ENCODE measurements at places on chromosomes 2 and 18. TPM values are rescaled to one million over a fixed set of nuclear protein-coding genes. Genes with fewer than 3 reads are reported as not detected.

Gene ADRA2B
- total RNA-seq = not detected

Gene COX7A2L
- 174 TPM for total RNA-seq

Gene SLC4A5
- total RNA-seq = under 0.01 TPM

GRCh38 chr2:205405194-205405593 lies 277.1 kb upstream of the NRP2 start:
- peak; percentile 13 for DNase-seq

GRCh38 chr18:55587418-55588110 lies 428 bp downstream of the TCF4 start:
- DNase-seq = peak; percentile 47

DNA sequence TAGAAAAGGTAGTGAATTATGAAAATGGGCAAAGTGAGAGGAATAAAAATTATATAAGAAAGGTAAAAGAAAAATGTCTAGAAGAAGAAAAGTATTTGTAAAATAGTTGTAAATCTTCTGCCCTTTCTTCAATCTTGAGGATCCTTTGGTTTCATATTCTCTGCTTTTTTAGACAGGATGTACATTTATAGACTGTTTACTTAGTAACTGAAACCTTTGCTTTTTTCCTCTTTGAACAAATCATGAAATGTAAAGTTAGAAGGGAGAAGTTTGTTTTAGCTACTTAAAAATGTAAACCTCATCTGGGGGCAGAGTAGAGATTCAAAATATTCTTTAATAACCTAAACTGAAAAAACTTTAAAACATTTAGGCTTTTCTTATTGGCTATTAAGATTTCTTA lies 150.4 kb upstream of the ITGA4 start:
- DNase-seq = peak; percentile 37

DNA sequence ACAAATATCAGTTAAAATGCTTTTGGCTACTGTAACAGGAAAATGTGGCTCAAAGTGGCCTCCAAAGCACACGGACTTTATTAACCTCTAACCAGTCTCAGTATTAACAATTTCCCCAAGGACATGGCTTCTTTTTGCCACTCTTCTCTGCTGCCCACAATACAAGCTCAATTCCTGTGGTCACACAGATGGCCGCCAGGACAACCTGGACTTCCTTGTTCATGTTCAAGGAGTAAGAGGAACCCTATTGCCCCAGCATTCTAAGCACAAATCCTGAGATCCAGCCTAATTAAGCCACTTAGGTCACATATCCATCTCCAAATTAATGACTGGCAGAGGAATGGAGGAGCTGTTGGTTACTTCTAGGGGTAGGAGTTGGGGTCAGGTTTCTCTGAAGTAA lies 38.2 kb downstream of the AOX1 start:
- DNase-seq = no peak

DNA sequence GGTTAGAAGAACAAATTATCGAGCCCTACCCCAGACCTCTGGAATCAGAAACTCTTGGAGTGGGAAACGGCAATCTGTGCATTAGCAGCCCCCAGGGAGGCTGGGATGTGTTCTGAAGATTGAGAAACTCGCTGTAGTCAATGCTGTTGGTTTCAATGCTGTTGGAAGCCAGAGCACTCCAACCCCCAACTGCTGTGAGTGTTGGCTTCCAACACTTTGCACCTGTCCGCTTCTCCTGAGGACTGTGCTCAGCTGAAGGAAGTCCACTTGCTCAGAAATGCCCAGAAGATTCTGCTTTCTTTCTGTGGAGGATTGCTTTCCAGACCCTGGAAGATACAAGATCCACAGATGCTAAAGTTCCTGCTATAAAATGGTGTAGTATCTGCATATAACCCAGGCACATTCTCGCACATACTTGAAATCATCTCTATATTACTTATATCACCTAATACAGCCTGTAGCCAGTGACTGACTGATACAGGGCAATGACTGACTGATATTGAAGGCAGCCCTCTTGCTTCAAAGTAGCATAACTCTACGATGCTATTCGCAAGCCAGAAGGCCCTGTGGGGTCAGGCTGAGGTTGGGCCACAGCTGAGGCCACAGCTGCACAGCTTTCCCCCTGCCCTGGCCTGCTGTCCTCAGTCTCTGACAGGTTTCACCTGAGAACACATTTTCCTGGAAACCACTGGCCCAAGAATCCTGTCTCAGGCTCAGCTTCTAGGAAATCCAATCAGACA lies 757.7 kb upstream of the ID2 start:
- no peak for DNase-seq

GRCh38 chr2:40346535-40347354 lies 105.1 kb downstream of the SLC8A1 start:
- DNase-seq = no peak

Gene PIGN
- 30.3 TPM for total RNA-seq

- no peak for DNase-seq
Observed at GRCh38 chr2:98819231-98819766, 88.4 kb upstream of the MGAT4A start.

DNA sequence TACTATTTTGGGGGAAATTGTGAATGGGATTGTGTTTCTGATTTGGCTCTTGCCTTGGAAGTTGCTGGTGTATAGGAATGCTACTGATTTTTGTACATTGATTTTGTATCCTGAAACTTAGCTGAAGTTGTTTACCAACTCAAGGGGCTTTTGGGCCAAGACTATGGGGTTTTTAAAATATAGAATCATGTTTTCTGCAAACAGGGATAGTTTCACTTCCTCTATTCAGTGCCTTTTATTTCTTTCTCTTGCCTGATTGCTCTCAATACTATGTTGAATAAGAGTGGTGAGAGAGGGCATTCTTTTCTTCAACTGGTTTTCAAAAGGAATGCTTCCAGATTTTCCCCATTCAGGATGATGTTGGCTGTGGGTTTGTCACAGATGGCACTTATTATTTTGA lies 1383.8 kb upstream of the ACVR2A start:
- DNase-seq = no peak

GRCh38 chr2:85276571-85277118 lies 51.1 kb downstream of the TGOLN2 start:
- DNase-seq = no peak

Gene STARD7
- total RNA-seq = 209 TPM

DNA sequence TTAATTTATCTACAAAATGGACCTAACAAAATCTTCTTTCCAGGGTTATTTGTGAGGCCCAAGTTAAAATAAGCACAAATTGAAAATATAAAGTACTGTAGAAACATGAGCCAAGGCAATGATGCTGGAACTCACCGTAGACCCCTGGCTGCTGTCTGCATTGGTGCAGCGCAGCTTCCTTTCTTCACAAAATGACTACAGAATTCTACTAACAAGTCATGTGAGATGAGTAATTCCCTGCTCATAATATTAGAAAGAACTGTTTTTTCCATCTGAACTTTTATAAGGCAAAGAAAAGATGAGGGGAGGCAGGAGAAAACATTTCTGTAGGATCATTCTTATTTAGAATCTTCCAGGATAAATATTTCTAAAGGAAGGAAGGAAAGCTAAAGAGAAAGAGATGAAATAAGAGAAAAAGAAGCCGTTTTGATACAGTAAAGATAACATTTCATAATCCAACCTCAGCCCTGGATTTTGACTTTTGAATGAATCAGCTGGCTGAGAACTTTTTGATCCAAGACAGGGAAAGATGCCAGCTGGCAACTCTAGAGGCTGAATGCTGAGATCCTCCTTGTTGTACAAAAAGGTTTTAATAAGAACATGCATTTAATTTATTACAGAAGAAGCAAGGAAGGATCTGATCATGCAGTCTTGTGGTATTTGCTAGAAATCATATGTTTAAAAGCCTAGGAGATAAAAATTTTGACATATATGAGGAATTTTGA lies 183.9 kb upstream of the KLHL14 start:
- peak; percentile 32 for DNase-seq

Gene GNAL
- total RNA-seq = under 0.01 TPM

Gene DCDC2C
- total RNA-seq = not detected

GRCh38 chr2:184938221-184938985 lies 340.1 kb downstream of the ZNF804A start:
- no peak for DNase-seq

DNA sequence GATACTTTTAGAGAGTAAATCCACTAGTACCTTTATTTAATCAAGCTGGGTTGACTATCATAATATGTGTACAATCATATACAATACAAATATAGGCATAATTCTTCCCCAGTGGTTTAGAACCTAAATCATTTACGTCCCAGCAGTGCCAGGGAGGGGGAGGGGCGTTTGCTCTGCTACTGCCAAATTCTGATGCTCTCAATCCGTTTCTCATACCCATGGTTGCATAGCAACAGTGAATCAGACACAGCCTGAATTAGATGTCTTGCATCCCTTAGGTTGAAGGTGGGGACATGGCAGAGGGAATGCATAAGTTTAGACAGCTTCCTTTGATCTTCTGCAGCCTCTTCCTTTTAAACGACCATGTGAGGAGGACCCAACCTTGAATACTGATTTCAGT lies 135.4 kb downstream of the ABCA12 start:
- DNase-seq = no peak

DNA sequence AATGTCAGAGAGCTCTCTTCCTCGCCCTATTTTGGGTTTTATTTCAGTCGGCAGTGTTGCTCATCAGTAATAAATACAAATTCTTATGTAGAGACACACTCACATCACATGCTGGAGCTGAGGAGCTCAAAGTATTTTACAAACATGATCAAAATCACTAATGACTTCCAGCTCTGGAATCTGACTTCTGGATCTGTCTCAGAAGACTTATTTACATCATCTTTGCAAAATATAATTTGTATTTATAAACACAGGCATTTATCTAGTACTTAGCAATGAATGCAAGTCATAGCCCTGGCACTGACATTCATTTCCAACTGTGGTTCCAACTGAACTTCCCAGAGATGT lies 327.1 kb downstream of the NCKAP5 start:
- peak; percentile 87 for DNase-seq

All from fibroblast of villous mesenchyme (primary cell).